ENCODE measurements at places on chromosomes 7 and 10.

DNA sequence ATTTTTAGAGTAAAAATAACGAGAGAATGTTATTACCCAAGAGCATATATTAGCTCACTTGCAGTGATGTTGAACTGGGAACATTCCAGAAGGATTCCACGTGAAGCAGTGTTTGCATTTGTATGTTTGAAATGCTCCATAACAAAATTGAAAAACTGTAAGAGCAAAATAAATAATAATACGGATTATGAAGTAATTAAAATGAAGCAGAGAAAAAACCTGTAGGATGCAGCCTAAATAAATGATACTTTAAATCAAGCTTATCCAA, 203.3 kb downstream of the BAMBI start:
- DNase-seq: no peak

GRCh38 chr10:115830265-115830970, 442.6 kb downstream of the GFRA1 start:
- DNase-seq: no peak

GRCh38 chr7:39688611-39689480, 65.5 kb downstream of the RALA start:
- DNase-seq: no peak

DNA sequence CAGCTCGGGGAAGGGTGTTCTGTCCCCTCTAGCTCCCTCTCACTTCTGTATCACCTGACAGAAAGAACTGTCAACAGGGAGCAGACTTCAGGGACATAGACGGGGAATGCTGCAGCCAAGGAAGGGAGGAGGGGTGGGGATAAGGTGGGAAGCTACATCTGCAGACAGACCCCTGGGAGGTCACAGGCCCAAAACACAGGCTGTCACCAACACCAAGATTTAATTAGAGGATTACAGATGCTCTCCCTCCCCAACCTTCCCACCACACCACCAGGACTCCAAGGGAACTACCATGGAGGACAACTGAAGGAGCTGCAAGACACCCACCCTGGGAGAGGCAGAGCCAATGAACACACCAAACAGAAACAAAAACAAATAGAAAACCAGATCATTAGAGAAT, 425.2 kb upstream of the VSTM2A start:
- no peak for DNase-seq

- DNase-seq: no peak
These were observed 25.7 kb downstream of the MACROH2A2 start for GRCh38 chr10:70078329-70078728.

- no peak for DNase-seq
These were observed 106.7 kb downstream of the CUX1 start for GRCh38 chr7:101924171-101924570.

GRCh38 chr10:62456611-62457101, 82.5 kb downstream of the ZNF365 start:
- no peak for DNase-seq

- peak; percentile 83 for DNase-seq
These were observed 28.2 kb downstream of the MTERF1 start for GRCh38 chr7:91852263-91852741.

GRCh38 chr10:88271761-88272543, 311.2 kb downstream of the RNLS start:
- DNase-seq: no peak

DNA sequence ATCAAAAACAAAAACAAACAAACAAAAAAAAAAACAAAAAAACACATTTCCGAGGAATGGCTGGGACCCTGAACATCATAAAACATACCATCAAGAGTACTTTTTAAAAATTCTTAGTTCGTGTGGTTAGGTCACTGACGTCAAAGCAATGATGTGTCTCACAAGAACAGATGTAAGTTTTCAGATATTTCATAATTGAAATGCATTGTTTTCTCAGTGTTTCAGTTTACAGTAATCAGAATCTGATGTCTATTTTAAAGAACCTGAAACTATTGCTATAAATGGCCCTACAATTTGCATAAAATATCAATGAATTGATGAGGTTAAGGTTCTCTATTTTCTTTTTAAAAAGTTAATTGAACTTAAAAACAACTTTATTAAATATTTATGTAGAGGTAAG, 103.7 kb upstream of the HGF start:
- no peak for DNase-seq

GRCh38 chr7:14773729-14774271, 128.8 kb downstream of the DGKB start:
- DNase-seq: no peak

DNA sequence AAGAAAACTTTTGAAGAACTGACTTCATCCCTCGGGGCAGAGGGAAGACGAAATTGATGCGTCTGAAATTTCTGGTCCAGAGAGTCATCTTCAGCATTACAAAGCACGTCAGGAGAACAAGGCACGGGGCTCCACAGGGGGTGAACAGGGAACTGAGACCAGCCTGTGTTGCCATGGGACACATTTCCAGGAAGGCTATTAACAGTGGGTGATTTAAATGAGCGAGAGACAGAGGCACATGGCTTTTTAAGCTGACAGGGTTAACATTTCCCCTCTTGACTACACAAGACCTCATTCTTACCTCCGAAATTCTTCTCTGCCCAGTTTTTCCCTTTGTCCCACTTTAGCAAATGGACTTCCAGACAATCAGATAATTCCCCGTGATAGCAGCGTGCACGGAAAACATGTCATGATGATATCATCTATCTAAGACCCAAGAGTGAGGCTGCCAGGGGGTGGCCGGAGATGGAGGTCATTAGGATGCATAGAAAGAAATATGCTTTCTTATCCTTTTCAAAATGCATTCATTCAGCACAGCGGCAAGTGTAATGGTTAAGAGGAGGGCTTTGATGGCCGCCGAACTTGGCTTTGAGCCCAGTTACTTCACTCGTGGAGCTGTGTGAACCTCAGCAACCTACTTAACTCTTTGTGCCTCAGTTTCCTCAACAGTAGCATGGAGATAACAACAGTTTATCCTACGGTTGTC, 248.0 kb downstream of the PRPF18 start:
- peak; percentile 95 for DNase-seq

DNA sequence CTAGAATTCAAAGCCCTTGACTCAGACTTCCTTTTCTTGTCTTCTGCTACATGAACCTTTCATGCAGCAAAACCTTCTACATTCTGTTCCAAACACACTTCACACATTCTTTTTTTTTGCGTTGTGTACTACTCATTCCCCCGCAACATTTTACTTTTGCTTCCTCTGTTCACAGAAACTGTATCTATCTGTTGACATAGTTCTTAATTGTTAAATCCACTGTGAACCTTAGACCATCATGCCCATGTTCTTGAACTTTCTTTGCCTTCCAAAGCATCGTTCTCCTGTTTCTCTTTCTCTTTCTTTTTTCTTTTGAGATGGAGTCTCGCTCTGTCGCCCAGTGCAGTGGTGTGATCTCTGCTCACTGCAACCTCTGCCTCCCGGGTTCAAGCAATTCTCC, 14.2 kb downstream of the CCSER2 start:
- DNase-seq: no peak

- no peak for DNase-seq
These were observed 4.6 kb downstream of the SPAM1 start for GRCh38 chr7:123929655-123930054.

DNA sequence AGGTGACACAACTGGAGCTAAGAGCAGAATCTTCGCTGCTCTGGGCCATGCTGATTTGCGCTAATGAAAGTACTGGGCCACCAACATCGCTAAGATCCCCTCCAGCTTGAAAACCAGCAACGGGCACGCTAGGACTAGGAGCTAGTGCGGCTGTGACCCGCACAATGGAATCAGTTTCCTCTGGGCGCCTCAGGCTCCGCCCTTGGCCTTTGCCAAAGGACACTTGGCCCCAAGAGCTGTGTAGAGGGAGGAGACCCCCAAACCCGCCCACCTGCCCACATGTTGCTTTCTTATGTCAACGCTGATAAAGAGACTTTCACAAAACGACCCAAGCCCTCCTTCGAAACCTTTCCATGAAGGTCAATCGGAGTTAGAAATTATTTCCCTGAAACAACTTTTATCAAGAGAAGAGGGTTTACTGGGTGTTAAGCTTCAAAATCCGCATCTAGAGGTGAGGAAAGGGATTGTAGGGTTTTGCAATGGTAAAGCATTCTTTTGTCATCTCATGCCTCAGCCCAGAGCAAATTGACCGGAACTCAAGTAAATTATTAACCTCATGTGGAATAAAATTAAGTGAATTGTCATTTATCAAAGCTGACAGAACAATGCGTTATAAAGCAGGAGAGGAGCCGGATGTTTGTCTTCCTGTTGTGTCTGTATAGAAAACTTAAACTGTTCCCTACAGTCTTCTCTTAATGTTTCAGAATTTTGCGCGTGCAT, 9.4 kb downstream of the ABCB5 start:
- DNase-seq: no peak

DNA sequence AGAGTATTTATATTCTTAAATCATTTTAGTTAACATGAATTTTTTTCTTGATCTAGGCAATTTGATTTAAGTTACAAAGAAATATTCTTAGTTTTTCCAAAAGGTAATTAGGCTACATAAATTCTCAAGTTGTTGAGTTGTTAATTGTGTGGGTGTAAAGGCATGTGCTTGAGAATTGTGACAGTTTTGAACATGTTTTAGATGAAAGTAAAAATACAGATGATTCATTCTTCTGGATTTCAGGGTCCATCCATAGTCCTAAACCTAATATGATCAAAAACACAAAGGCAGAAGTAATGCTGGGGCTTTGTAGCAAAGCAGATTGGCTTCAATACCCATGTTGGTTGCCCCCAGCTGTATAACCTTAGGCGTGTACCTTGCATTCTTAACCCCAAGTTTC, 127.9 kb downstream of the CPED1 start:
- DNase-seq: no peak

DNA sequence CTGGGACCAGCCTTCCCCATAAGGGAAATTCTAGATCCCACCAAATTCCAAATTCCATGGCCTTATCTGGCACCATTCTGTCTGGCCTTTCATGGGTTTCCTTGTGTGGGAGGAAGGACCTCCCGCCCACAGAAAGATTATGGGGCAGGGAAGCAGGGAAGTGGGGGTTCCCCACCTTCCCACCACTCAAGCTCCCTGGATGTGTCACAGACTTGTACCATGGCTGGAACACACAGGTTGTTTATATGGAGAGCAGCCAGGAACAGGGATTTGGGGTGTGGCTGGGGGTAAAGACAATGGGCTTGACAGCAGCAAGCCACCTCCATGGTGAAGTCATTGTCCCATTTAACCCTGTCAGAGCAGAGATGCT, 18.3 kb downstream of the UNC5B start:
- DNase-seq: no peak

GRCh38 chr7:157010588-157011332, at the start of gene MNX1:
MNX1 (minus strand) TSS chr7:157010663; CDS start chr7:157010350, 313 bp downstream.
- DNase-seq: peak; percentile 76

DNA sequence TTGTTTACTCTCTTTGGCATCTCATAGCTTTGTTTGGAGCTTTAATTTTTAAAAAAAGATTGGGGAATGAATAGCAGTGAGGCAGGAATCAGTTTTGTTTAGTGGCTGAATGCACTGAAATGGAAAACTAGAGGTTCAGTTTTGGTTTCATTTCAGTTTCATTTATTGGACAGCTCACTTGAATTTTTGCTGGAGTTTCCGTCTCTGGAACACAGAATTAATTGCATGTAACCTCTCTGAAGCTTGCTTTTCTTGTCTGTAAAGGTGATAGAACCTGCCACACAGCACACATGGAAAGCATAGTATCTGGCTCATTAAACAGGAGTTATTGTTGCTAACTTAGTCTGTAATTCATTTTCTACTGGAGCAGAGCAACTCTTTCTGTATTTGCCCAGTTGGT, 7.1 kb downstream of the GRM8 start:
- DNase-seq: no peak
